Testis (tissue), 5 donors: ENCODE measurements at places on chromosomes 4 and X. TPM values are rescaled to one million over a fixed set of nuclear protein-coding genes. Genes with fewer than 3 reads are reported as not detected.
A peak's percentile ranks its signal among the peaks of the same experiment; 100 is the strongest.

The FREM3 gene
- 0.42 TPM for polyA plus RNA-seq

GRCh38 chr4:174383783-174384182, 100.1 kb downstream of the CEP44 start:
- no peak for DNase-seq

- peak; percentile 82 for DNase-seq
These were observed 1.4 kb downstream of the ZNF827 start for GRCh38 chr4:145936997-145937901.

DNA sequence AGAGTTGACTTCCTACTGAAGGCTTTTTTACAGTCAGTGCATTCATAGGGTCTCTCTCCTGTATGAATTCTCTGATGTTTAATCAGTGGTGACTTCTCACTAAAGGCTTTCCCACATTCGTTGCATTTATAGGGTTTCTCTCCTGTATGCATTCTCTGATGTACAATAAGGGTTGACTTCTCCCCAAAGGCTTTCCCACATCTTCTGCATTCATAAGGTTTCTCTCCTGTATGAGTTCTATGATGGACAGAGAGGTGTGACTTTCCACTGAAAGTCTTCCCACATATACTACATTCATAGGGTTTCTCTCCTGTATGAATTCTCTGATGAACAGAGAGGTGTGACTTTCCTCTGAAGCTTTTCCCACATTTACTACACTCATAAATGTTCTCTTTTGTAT, 45.2 kb downstream of the ZNF674 start:
- no peak for DNase-seq

GRCh38 chrX:104469771-104470170, 96.2 kb upstream of the IL1RAPL2 start:
- no peak for DNase-seq

DNA sequence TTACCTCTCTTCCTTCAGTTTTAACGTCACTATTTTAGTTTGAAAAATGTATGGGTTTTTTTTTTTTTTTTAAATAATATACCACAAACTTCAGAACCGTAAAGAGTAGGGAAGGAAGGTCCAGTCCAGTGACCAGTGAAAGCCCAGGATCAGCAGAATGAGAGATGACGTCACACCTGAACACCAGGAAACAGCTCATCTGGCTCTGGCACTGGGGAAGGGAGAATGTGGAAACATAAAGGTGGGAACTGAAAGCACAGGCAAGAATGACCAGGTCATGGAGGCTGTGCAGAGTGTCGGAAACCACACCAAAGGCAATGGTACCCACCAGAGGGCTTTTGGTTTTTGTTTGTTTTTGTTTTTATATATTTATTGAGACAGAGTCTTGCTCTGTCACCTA, 141.2 kb downstream of the DHX15 start:
- no peak for DNase-seq
